Mesenteric fat pad (tissue), 1 donor: ENCODE measurements at places on chromosomes 11 and 22. TPM values are rescaled to one million over a fixed set of nuclear protein-coding genes. Genes with fewer than 3 reads are reported as not detected.
A peak's percentile ranks its signal among the peaks of the same experiment; 100 is the strongest.

GAL3ST3 gene
- not detected for total RNA-seq

- DNase-seq: peak; percentile 94
These were observed 10.0 kb downstream of the PPM1F start for GRCh38 chr22:21942407-21943343.

GRCh38 chr11:45816614-45817013, 11.7 kb downstream of the SLC35C1 start:
- no peak for DNase-seq

DNA sequence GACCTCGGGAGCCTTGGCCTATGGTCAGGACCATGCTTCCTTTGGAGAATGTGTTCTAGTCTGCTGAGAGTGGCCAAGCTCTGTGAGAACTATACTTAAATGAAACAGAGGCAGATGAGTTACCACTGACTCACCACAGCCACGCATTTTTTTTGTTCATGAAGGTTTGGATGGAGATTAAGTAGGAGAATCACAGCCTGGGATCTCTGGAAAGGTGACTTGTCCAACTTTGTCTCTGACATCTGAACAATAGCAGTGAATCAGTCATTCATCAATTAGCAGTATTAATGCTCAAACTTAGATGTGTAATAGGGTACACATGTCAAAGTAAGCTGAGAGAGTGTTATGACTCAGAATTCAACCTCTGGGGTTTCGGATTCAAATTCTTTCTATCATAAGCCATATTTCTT, 100.7 kb upstream of the ANO3 start:
- DNase-seq: no peak

MB gene
- total RNA-seq: 0.55 TPM

MS4A3 gene
- total RNA-seq: not detected

- no peak for DNase-seq
These were observed 47.8 kb downstream of the PPP2R1B start for GRCh38 chr11:111718436-111718835.

MICALL1 gene
- total RNA-seq: 44.7 TPM

- no peak for DNase-seq
These were observed 106.3 kb upstream of the CARD18 start for GRCh38 chr11:105245781-105246315.

- no peak for DNase-seq
These were observed 27.2 kb downstream of the OR52B2 start for GRCh38 chr11:6142936-6143335.

GRCh38 chr22:42185915-42186439, 55.4 kb upstream of the CYP2D6 start:
- DNase-seq: no peak

NXPE4 gene
- not detected for total RNA-seq

DNA sequence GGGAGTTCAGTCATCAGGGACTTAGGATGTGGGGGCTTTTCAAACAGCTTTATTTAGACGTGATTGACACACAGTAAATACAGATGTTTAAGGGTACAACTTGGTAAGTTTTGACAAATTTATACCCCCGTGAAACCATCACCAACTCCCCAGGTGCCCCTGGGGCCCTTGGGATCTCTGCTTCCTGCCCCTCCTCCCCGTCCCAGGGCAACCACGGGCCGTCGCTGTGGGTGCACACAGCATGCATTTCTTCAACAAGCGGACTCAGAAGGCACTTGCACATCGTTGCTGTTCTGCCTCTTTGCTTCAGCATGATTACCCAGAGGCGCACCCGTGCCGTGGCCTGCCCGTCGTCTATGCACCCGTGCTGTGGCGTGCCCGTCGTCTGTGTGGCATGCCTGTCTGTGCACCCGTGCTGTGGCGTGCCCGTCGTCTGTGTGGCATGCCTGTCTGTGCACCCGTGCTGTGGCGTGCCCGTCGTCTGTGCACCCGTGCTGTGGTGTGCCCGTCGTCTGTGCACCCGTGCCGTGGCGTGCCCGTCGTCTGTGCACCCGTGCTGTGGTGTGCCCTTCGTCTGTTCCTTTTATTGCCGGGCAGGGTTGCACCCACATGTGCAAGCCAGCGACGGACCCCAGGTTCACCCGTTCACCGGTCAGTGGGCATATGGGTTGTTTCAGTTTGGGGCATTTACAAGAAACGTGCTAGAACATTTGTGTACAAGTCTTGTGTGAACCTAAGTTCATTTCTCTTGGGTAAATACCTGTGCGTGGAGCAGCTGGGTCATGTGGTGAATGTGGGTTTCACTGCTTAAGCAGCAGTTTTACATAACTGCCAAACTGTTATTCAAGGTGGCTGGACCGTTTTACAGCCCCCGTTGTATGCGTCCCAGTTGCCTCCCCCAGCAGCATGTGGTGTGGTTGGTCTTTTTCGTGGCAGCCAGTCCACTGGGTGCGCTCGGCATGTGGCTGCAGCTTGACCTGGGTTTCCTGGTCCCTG, 8.3 kb downstream of the CD81 start:
- DNase-seq: no peak

DNA sequence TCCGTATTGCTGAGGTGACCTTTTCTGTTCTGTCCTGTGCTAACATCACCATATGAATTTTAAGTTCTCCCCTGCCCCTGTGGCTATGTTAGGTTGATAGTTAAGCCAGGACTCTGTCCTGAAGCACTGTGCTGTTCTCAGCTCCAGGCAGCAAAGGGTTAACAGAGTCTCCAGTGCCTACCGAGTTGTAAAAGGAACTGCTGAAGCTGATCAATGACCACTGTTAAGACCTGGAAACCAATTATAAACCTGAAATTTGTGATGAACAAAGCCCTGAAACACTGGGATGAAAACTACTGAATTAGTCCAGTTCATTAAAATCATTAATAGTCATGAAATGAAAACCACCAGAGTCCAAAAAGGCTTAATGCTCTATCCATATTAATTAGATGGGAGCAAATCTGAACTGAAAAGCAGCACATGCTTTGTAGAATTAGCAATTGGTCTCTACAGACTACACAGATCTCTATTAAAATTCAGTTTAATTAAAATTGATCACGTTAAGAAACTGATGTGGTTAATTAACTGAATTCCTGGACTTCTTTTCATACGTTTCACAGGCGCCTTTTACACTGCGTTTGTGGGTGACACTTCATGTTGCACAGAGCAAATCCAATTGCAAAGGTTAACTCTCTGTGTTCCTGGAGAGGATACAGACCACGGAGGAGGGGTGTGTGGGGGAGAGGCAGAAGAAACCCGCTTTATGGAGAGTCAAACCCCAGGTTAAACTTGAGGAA, 188.5 kb upstream of the MPPED2 start:
- no peak for DNase-seq

DNA sequence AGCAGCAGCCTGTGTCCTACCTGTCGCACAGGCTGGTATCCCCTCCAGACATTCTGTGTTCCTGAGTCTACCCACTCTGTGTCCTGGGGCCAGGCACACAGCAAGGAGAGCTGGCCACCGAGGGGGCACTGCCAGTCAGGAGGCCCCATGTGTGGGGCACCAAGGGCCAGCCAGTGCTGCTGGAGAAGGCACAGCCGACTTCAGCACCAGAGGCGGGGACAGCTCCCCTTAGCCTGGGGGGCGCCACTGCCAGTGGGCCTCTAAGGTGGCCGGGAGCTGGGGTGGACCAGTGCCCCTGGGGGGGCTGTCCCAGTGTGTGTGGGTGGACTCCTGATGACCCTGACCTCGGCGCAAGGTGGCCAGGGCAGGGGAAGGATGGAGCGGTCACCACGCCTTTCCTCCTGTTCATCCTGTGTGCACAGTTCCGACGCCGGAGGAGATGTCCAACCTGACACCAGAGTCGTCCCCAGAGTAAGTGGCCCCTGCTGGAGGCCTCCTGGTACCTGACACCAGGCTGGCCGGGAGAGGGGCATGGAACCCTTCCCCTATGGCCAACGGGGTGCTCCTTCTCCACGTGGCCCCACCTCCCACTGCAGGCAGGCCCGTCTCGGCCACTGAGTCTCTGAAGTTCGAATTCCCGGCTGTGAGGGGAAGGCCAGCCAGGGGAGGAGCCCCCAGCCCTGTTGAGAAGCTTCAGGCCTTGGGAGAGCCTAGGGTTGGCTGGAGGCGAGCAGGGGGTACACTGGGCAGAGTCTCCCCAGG, 35.4 kb downstream of the MOB2 start:
- DNase-seq: no peak

- no peak for DNase-seq
These were observed 3.0 kb upstream of the SWAP70 start for GRCh38 chr11:9660886-9661285.

CELSR1 gene
- 1.8 TPM for total RNA-seq

POU2AF2 gene
- not detected for total RNA-seq

MYOD1 gene
- not detected for total RNA-seq

DNA sequence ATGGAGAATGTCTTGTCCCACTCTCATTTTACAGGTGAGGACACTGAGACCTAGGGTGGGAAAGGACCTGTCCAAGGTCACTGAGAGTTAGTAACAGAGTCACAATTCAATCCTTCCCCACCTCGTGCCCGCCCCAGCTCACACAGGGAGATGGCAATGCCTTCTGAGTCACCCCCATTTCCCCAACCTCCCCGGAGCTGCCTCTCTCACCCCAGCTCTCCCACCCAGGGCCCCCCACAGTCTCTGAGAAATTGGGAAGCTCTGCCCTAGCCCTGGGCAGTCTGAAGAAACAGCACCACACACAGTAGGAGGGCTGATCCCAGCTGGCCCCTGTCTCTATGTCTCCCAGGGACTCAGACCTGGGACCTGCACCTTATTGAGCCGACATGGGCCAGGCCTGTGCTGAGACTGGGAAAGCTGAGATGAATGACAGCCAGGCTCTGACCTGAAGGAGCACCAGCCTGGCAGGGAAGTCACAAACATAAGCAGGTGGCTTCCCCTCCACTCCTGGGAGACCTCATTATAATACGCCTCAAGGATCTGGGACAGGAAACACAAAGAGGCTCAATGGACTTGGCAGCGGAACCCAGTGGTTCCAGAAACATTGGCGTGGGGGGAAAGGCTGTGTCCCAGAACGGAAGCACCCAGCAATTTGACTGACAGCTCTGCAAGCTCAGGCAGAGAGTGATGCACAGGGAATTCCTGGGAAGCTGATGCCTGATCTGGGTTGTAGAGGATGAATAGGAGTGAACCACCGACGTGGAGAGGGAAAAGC, 51.0 kb downstream of the CD6 start:
- DNase-seq: no peak

RAB39A gene
- 4.0 TPM for total RNA-seq

GRCh38 chr22:20087319-20088262, 7.5 kb downstream of the DGCR8 start:
- no peak for DNase-seq

DNA sequence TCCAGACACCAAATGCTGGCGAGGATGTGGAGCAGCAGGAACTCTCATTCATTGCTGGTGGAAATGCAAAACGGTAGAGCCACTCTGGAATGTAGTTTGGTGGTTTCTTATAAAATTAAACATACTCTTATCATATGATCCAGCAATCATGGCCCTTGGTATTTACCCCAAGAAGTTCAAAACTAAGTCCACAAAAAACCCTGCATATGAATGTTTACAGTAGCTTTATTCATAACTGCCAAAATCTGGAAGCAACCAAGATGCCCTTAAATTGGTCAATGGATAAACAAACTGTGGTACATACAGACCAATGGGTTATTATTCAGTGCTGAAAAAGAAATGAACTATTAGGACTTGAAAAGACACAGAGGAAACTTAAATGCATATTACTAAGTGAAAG, 87.8 kb downstream of the APOL5 start:
- DNase-seq: no peak

LMNTD2 gene
- total RNA-seq: 0.87 TPM

GRCh38 chr22:46008836-46009596, 32.1 kb upstream of the WNT7B start:
- DNase-seq: no peak

DNA sequence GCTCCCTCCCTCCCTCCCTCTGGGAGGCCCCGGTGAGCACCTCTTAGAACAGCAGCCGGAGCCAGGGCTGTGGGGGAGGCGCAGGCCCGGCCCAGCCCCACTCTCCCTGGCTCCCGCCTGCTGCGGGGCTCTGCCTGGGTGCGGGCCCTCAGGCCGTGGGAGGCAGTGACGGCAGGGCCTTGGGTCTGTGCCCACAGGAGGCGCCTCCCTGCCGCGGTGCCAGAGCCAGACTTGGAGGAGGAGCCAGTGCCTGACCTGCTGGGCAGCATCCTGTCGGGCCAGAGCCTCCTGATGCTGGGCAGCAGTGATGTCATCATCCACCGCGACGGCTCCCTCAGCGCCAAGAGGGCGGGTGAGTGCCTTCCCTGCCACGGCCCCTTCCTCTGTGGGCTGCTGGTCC, 9.5 kb downstream of the IRF7 start:
- no peak for DNase-seq

DNA sequence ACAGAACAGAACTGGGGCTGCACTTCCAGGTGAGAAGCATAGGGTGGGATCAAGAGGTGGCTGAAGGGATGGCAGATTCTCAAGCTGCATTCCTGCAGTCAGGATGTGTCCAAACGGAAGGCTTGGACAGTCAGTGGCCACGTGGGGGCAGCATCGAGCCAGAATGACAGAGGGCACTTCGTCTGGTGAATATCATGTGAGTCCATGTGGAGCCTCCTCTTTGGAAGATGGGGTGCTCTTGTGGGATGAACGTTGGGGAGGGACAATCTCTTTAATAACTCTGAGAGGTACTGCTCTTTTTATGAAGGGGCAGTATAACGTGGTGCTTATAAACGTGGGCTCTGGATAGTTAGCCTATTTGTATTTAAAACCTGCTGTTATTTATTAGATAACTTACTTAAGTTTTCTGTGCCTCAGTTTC, 154.9 kb upstream of the NAV2 start:
- DNase-seq: no peak

DNA sequence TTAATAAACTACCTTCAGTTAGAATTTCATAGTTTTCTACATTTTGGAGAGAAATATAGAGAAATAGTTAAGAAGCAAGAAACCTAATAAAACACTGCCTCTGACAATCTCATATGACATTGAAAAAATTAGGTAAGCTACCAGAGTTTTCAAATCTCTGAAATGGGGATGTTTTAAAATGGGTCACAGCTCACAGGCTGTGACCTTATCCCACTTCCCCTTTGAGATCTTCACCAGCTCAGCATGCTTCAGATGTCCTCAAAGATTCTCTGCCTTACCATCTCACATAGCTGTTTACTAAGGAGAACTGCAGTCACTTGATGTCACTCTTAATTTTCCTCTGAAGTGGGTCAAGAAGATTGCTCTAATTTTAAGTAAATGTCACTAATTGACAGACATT, 717.8 kb downstream of the JRKL start:
- no peak for DNase-seq

NXPE2 gene
- not detected for total RNA-seq

GRCh38 chr11:76371170-76371569, 9.8 kb downstream of the THAP12 start:
- DNase-seq: no peak

DNA sequence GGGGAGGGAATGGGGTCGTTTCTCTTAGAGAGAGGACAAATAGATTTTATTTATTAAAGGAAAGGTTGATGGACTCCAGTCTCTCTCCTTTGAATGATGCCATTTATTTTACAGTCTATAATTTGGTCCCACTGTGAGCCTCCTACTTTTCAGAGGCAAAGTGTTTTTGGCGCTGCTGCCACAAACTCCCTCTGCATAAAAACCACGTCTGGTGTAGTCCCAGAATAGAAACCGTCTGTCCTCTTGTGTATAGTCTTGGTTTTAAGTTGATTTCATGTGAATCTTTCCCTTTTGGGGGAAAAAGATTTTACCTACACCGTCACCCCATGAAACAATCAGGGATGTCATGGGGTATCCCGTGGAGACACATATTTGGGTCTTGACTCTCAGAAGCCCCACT, 143.6 kb upstream of the SEZ6L start:
- DNase-seq: no peak

GRCh38 chr11:944711-945470, 19.2 kb downstream of the AP2A2 start:
- DNase-seq: no peak
